Upper lobe of right lung (tissue), 1 donor: ENCODE measurements at places on chromosomes 16 and 17.

DNA sequence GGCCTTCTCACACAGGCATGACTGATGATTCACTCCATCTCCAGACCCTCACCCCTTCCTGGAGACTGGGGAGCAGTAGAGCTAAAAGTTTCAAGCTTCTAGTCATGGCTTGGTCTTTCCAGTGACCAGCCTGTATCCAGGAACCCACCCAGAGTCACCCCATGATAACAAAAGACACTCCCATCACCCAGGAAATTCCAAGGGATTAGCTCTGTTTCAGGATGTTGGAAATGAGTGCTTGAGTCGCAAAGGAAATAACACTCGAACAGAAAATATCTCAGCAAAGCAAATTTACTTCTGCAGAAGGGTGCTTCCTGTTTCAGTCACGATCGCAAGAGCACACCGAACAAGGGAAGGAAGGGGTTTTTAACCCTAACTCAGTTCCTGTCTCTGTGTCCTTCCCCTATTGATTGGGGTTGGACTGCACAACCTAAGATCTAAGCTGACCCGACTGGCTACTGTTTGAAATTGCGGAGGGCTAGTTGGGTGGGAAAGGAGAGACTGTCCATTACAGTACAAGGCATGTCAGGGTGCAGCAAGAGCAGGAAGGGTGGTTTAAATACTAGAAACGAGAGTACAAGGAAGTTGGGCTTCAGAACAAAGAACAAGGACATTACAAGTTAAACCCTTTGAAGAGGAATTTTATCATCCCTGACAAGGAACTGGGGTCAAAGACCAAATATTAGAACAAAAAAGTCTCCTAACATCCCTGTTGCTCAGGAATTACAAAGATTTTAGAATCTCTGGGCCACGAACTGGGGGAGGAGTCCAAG, 224.4 kb upstream of the CACNG5 start:
- peaks cover 6% of the 10 kb centered on the region for H3K4me1 ChIP-seq
- H3K27me3 ChIP-seq: no peaks in the 10 kb centered on the region
- H3K4me3 ChIP-seq: no peak overlapping the region
- H3K36me3 ChIP-seq: no peaks in the 10 kb centered on the region

GRCh38 chr16:13113741-13114140, 212.3 kb downstream of the SHISA9 start:
- H3K4me1 ChIP-seq: no peaks in the 10 kb centered on the region
- no peak overlapping the region for H3K27ac ChIP-seq
- H3K27me3 ChIP-seq: no peaks in the 10 kb centered on the region
- no peak overlapping the region for H3K4me3 ChIP-seq
- DNase-seq: no peak

- H3K36me3 ChIP-seq: no peaks in the 10 kb centered on the region
- peaks cover 7% of the 10 kb centered on the region for H3K4me1 ChIP-seq
- peak; percentile 43 for DNase-seq
Observed at GRCh38 chr16:72857834-72858664, 189.9 kb downstream of the ZFHX3 start.

DNA sequence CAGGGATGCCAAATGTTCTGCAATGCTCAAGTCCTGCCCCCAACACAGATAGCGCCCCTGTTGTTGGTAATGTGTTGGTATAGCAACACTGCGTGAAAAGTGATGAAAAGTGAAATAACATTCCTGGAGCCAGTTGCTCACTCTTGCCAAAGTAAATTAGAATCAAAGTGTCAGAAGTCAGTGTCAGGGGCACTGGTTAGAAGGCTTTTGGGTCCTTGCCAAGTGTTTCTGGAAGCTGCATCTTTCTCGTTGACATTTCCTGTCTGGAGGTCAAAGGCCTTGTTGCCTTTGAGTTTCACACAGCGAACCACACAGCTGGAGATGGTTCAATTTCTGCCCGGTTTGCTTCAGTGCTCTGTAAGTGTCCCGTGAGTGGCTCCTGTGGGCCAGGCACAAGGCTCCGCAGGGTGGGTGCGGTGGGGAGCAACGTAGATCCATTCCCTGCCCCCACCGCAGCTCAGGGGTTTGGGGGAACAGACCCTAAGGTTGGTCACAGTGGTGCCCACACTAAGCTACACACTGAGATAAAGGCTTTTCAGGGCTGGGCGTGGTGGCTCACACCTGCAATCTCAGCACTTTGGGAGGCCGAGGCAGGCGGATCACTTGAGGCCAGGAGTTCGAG, 3.6 kb upstream of the SLC16A5 start:
- H3K4me3 ChIP-seq: no peak overlapping the region
- peaks cover 29% of the 10 kb centered on the region for H3K4me1 ChIP-seq
- no peak overlapping the region for H3K27ac ChIP-seq

DNA sequence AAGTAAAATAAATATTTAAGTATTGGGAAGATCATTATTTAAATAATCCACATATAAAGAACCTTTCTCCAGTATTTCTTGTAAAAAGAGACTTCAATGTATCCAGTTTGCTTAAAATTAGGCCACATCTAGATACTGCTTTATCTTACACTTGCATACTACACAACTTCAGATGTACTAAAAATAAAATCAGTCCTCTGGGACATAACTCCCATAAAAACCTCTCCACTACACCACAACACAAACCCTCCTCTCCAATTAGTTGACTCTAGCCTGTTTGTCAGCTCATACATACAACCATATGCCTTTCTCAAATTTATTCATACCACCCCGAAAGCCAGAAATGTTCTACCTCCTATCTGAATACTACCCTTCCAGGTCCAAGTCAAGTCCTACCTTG, 21.6 kb downstream of the SPOP start:
- DNase-seq: no peak
- H3K4me3 ChIP-seq: no peak overlapping the region
- H3K27me3 ChIP-seq: no peaks in the 10 kb centered on the region
- no peak overlapping the region for H3K27ac ChIP-seq
- H3K36me3 ChIP-seq: no peaks in the 10 kb centered on the region

DNA sequence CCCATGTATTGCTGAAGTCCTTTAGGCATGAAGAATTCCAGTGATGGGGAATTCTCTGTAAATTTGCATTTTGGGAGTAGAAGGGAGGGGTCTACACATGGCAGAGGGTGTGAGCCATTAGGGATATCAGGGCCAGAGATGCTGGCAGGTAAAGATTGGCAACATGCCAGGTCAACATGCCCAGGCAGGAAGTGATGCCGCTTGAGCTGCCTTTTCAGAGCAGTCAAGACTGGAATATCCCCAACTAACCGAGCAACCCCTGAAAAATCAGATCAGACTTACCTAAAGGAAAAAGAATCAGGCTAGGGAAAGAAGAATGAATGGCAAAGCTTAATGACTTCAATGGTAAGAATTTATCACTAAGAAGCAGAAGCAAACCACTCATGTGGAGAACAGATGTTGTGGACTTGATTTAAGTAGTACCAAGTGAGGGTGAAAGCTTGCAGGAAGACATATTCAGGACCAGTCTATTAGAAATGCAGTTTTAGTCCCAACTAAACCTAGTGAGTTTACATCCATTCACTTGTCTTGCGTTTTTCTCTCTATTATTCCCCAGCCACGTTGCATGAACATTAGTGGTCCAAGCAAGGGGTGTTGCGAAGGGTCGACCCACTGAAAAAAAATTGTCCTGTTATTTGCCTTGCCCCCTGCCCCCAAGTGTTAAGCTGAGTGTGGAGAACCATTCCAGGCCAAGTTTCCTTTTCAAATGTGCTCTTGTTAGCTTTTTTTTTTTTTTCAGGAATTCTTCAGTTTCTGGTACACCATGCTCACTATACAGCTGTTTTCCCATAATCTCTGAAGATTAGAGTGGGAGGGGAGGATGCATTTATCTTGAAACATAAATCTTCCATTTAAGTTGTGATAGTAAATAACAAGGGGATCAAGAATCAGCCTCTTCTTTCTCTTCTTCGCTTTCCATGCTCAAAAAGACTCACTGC, 105.2 kb downstream of the ABCA8 start:
- no peaks in the 10 kb centered on the region for H3K27me3 ChIP-seq
- no peaks in the 10 kb centered on the region for H3K36me3 ChIP-seq
- H3K27ac ChIP-seq: no peak overlapping the region

GRCh38 chr17:80598813-80599545, 54.3 kb downstream of the RPTOR start:
- H3K27me3 ChIP-seq: no peaks in the 10 kb centered on the region
- no peak overlapping the region for H3K4me3 ChIP-seq

DNA sequence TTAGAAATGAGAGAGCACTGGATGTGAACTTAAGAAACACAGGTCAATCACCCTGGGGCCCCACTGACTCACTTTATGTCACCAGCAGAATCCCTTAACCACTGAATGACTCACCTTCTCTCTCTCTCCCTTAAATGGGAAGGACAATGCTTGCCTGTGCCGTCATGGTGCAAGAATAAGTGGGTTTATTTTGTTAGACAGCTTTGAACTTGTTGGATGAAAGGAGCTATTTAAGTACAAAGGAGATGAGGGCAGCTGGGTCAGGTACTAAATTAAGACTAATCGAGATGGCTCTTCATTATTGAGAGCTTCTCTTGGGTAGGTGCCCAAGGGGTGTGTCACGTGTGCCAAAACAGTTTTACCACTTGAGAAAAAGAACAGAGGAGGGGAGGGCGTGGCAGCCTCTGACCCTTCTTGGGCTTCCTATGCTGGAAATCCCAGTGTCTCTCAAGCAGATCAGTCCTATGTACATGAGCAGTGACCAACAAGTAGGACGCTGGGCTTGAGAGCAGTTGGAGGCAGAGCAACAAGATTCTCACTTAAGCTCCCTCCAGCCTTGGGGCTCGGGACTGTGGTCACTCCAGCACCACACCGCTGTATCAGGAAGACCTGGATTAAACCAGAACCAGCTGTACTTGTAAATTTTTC, 6.7 kb upstream of the KRT31 start:
- no peaks in the 10 kb centered on the region for H3K36me3 ChIP-seq
- H3K4me1 ChIP-seq: no peaks in the 10 kb centered on the region
- no peak overlapping the region for H3K27ac ChIP-seq
- no peak for DNase-seq
